ENCODE measurements at places on chromosomes 5 and 9.
A peak's percentile ranks its signal among the peaks of the same experiment; 100 is the strongest.

GRCh38 chr9:17837965-17838364 lies 259.1 kb downstream of the SH3GL2 start:
- no peak for DNase-seq

DNA sequence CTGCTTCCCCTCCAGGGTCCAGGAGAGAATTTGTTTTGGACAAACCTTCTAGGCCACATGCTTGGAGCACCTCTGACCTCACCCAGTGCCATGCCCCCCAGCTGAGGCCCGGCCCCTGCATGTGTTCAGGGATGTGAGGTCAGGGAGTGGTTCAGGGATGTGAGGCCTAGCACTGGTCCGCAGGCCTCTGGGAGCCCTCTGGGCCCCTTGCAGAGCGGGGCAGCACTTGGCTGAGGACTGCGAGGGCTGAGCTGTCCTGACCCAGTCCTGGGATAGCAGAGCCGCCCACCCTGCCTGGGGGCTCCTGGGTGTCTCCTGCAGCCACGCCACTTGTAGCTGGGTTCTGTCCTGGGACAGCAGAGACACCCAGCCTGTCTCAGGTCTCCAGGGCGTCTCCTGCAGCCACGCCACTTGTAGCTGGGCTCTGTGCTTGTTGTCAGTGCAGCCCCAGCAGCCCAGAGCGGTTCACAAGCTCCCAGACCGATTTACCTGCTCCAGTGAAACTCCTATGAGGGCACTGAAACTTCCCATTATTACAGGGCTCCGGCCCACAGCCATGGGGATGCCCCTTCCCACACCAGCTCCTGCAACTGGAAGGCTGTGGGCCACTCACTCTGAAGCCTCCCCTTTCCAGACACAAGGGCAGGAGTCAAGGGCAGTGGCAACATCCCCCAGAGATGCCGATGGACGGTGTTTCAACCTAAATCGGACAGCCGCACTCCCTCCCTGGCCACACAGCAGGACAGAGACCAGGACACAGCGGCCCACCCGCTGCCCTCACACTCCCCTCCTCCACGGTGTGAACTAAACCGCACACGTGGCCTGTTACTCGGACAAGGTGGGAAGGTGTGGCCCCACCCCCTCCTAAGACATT lies 5.4 kb upstream of the CEP72 start:
- DNase-seq: no peak

GRCh38 chr5:113493446-113493845 lies 5.2 kb upstream of the MCC start:
- no peak for DNase-seq

GRCh38 chr5:65034813-65035209 lies 266.1 kb downstream of the CWC27 start:
- no peak for DNase-seq

- DNase-seq: no peak
Measured at GRCh38 chr5:96292582-96293247, 140.3 kb downstream of the PCSK1 start.

DNA sequence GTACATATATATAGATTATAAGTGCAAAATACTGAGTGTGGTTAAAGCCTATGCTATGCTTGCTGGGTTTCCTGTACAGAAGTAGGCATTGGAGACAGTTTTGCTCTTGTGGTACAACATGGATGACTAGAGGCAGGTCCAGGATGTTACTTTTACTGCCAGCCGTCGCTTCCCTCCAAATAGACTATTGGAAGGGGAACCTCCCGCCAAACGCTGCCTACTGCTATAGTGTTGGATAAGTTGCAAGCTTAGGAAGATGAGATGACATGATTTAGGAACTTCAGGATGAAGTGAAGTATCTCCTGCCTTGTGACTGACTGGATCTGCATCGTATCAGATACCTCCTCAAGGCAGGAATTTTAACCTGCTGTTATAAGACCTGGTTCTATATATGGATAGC lies 30.9 kb downstream of the JAK2 start:
- no peak for DNase-seq

GRCh38 chr9:33049680-33050361 lies 24.7 kb downstream of the DNAJA1 start:
- DNase-seq: no peak

GRCh38 chr5:121758615-121759014 lies 93.1 kb upstream of the FTMT start:
- DNase-seq: no peak

DNA sequence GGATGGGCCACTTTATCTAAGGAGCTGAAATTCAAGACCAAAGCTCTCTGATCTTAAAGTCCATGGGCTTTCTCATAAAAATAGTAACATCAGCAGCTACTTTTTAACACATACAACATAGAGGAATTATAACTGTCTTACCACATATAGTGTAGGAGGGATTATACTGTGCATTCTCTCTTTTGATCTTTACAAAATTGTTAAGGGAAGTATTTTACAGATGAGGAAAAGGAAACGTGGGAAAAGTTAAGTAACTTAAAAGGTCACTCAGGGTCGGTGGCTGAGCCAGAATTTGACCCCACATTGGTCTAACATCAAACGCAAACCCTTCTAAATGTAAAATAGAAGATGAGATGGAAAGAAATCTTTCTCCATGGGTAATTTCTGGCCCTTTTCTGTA lies 38.4 kb downstream of the ZNF608 start:
- no peak for DNase-seq

GRCh38 chr5:100131161-100131560 lies 404.0 kb upstream of the FAM174A start:
- no peak for DNase-seq

- no peak for DNase-seq
Measured at GRCh38 chr5:140162781-140163180, 12.2 kb upstream of the CYSTM1 start.

DNA sequence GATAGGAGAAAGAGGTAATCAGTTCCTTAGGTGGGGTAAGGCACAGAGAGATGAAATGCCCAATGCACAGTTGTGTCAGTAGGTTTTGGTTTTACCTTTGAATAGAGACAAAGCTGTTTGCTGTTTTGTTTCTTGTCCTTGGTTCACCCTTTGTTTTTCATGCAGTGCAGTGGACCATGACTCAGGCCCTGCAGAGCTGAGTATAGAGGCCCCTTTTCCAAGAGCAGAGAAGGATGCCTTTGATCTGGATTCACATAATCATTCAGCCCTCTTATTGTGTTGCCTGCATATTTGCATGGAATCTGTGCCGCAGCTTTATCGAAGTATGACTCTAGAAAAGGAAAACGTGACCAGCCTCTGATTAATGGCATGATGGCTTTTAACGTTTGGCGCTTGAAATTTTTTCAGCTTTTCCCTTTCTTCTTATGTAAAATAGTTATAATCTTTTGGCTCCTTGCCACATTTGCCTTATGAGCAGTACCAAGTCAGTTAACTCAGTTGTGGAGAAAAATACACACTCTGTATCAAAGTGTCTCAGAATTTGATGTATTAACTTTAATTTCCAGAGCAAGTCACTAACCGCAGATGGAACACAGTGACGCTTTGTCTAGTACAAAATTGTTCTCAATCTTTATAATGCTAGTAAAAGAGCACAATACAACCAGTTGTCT lies 197.6 kb downstream of the KDM4C start:
- DNase-seq: no peak

DNA sequence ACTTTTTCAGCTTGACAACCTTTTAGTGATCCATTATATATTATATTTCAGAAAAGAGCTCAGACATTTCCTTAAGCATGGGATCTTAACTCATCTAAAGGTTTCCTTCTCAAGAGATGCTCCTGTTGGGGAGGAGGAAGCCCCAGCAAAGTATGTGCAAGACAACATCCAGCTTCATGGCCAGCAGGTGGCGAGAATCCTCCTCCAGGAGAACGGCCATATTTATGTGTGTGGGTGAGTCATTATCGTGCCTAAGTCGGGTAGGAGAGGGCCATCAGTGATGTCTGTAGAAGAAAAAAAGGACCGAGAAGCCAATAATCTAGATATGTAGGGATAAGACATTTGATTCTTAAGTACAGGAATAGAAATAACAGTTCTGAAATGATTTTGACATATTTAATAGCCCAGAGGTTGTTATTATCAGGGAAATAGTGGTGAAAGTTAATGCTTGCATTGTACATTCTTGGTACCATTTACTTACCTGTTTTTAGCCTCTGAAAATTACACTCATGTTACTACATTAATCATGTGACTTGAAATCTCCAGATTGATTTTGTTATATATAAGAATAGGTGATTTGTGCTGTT lies 28.2 kb downstream of the MTRR start:
- DNase-seq: peak; percentile 43

- DNase-seq: no peak
Measured at GRCh38 chr5:159422361-159422760, 92.1 kb upstream of the IL12B start.

Measured in SHP77 treated with DMSO at 0.1 percent for 48 hours (cell line).